Thoracic aorta (tissue), 2 donors: ENCODE measurements at places on chromosomes 1 and 21.

DNA sequence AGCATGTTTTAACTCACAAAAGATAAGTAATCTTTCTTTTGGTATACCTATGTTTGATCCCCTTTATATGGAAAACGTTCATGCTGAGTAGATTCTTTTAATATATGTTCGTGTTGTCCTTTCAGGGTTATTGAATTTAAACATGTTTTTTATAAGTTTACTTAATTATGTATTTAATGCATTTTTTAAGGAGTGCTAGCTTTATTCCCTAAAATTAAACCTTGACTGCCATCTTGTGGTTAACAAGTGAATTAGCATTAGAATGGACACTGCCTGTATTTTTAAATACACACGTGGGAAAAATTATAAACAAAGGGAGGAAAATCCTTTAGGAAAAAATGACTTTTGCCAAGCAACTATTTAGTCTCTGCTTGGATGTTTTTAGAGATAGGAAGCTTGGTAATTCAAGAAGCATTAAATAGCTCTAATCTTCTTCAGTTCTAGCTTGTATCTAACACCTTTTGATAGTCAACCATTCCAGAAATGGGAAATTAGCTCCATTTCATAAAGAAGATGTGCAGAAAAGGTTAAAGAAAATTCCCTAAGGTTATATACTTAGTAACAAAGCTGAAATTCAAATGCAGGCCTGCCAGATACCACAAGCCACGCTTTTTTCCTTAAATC, 43.0 kb downstream of the UBE2U start:
- H3K27ac ChIP-seq, result no peak overlapping the region
- no peaks in the 10 kb centered on the region for H3K36me3 ChIP-seq
- peaks cover 4% of the 10 kb centered on the region for H3K4me1 ChIP-seq
- H3K27me3 ChIP-seq, result no peaks in the 10 kb centered on the region
- no peak for DNase-seq

GRCh38 chr1:57122031-57122430, 156.2 kb upstream of the C8B start:
- no peaks in the 10 kb centered on the region for H3K36me3 ChIP-seq
- no peak for DNase-seq

DNA sequence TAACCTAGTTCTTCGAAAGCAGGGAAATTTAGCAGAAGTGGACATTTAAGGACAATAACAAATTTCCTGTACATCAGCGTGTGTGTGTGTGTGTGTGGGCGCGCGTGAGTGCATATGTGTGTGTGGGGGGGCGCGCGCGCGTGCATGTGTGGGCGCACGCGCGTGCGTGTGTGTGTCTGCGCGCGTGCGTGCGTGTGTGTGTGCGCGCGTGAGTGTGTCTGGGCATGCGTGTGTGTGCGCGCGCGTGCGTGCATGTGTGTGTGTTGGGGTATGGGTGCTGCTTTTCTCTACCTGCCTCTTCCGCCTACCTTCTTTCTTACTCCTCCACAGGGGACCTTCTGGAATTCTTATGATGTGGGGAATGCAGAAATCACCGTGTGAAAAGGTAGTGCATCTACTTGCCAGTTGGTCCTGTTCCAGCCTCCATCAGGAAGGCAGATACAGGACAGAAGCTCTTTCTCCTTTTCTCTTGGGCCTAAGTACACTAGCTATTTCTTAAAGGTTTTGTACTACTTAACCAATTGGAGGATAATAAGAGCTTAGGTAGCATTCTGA, 165.4 kb upstream of the KCNK2 start:
- no peaks in the 10 kb centered on the region for H3K4me1 ChIP-seq
- H3K27me3 ChIP-seq, result no peaks in the 10 kb centered on the region
- no peak overlapping the region for H3K27ac ChIP-seq
- H3K4me3 ChIP-seq, result no peak overlapping the region

DNA sequence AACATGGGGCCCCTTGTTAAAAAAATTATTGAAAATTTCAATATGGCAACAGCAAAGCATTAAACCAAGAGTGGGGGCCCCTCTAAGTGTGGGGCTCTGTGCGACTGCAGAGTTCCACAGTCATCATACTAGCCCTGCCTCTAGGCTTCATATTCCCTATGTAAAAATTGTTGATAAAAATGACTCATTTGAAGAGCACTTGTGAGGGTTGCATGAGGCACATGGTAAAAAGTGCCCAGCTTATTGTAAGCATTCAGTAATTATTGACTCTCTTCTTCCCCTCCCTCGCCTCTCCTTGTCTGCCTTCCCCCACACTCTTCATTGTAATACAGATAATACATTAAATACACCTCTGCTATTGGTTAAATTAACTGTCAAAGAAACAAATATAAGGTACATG, 86.7 kb upstream of the PTBP2 start:
- H3K27ac ChIP-seq, result no peak overlapping the region
- H3K4me1 ChIP-seq, result no peaks in the 10 kb centered on the region
- H3K4me3 ChIP-seq, result no peak overlapping the region
- H3K36me3 ChIP-seq, result no peaks in the 10 kb centered on the region

DNA sequence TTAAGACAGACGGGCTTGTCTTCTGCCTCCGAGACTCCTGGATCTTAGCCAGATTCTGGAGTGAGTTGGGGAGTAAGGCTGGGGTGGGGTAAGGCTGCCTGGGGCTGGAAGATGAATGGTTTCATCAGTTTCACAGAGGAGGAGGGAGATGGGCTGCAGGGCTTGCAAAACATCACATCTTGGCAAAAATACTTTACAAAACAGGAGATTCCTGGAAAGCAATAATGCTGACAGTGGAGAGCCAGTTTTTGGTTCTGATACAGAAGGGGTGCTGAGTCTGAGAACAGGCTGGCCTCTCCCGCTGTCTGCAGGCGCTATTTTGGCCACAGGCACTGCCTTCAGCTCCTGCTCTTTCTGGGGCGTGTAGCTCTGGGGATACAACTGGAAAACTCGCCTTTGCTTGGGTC, 83.4 kb upstream of the KCNE2 start:
- peaks cover 21% of the 10 kb centered on the region for H3K4me1 ChIP-seq
- H3K36me3 ChIP-seq, result no peaks in the 10 kb centered on the region
- H3K27ac ChIP-seq, result no peak overlapping the region
- H3K4me3 ChIP-seq, result no peak overlapping the region
- DNase-seq, result no peak

DNA sequence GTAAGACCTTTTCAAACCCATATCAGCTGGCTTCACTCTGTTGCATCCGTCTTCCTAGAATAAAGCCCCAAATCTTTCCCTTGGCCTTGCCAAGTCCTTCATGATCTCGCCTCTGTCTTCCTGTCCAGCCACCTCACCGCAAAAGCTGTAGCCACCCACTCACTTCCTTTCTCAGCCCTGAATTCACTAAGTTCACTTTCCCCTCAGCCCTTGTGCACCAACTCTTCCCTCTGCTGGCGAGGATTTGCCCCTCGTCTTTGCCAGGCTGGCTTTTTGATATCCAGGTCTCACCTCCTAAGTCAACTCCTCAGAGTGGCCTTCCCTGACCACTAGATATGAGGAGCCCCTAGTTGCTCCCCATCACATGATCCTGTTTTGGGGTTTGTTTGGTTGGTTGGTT, 3.9 kb upstream of the COL16A1 start:
- no peak overlapping the region for H3K4me3 ChIP-seq
- H3K4me1 ChIP-seq, result peaks cover 14% of the 10 kb centered on the region
- no peaks in the 10 kb centered on the region for H3K36me3 ChIP-seq
- DNase-seq, result no peak
- H3K27ac ChIP-seq, result no peak overlapping the region

DNA sequence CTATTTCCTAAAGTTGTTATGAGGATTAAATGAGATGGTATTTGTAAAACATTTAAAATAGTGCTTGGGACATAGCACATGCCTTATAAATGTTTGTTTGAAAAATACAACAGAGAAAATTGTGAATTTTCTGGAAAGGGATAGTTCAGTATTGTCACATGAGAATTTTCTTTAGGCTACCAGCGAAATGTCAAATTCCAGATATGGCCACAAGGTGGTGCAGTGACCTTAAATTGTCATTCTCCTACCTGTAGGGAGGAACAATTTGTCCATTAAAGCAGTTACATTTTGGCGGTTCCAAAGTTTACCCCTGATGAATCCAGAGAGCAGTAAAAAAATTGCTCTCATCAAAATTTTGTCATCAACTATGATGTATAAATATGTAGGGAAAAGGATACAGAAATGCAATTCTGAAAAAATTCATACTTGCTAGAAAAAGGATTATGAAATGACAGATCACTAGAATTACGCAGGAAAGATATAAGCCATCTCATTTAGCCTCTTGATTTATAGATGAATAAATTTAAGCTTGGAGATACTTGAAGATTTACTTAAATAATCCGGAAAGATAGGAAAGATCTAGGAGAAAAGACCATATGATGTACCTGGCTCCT, 50.2 kb upstream of the TSHB start:
- H3K27me3 ChIP-seq, result no peaks in the 10 kb centered on the region
- H3K4me3 ChIP-seq, result no peak overlapping the region
- no peaks in the 10 kb centered on the region for H3K4me1 ChIP-seq
- DNase-seq, result peak; percentile 8

- peaks cover 8% of the 10 kb centered on the region for H3K4me1 ChIP-seq
- H3K27me3 ChIP-seq, result no peaks in the 10 kb centered on the region
- no peak overlapping the region for H3K27ac ChIP-seq
- peaks cover 4% of the 10 kb centered on the region for H3K36me3 ChIP-seq
These were observed 54.0 kb downstream of the PIK3CD start for GRCh38 chr1:9705337-9706093.

DNA sequence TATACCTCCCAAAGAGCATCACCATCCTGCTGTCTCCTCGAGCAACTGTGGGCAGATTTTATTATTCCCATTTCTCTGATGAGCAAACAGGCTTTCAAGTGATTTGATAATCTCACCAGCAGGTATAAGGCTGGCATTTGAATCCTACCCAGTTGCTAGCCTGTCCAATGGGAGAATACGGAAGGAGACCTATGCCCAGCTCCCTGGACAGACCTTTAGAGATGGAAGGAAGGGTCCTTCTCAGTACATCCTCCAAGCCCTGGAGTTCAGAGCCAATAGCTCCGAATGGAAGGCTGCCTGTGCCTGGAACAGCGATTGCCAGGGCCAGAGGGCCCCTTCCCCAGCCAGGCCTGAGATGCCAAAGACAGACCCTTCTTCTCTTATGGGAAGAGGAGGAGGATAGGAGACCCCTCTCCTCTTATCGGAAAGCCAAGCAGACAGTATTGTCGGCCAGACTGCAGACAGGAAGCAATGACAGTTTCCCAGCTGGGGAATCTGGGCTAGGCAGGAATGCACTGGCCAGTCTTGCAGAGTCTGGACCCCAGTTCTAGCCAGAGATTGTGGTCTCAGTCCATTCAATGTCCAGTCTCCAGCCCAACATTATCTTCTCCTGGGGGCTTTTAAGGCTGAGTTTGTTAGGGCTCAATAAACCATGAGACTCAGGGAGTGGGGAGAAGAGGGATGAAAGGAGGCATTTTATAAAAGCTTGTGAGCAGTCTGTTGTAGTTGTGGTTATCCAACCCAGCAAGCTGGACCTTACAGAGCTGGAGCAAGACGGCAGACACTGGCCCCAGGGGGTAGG, 2.0 kb downstream of the IFFO2 start:
- no peaks in the 10 kb centered on the region for H3K27me3 ChIP-seq
- H3K36me3 ChIP-seq, result no peaks in the 10 kb centered on the region
- H3K4me3 ChIP-seq, result peak overlapping the region; percentile 91
- peaks cover 63% of the 10 kb centered on the region for H3K4me1 ChIP-seq
- peak overlapping the region; percentile 97 for H3K27ac ChIP-seq
- DNase-seq, result no peak

GRCh38 chr21:10272216-10272615, 249.2 kb upstream of the TPTE start:
- no peak overlapping the region for H3K27ac ChIP-seq
- H3K36me3 ChIP-seq, result no peaks in the 10 kb centered on the region
- DNase-seq, result no peak
- no peaks in the 10 kb centered on the region for H3K4me1 ChIP-seq
- H3K4me3 ChIP-seq, result no peak overlapping the region

GRCh38 chr1:89906088-89906487, 85.3 kb downstream of the LRRC8D start:
- H3K4me3 ChIP-seq, result no peak overlapping the region
- no peak for DNase-seq
- peaks cover 15% of the 10 kb centered on the region for H3K4me1 ChIP-seq
- no peaks in the 10 kb centered on the region for H3K36me3 ChIP-seq
- H3K27me3 ChIP-seq, result no peaks in the 10 kb centered on the region
